NT2/D1 (cell line): ENCODE measurements at places on chromosomes 6 and 20.
A peak's percentile ranks its signal among the peaks of the same experiment; 100 is the strongest.

DNA sequence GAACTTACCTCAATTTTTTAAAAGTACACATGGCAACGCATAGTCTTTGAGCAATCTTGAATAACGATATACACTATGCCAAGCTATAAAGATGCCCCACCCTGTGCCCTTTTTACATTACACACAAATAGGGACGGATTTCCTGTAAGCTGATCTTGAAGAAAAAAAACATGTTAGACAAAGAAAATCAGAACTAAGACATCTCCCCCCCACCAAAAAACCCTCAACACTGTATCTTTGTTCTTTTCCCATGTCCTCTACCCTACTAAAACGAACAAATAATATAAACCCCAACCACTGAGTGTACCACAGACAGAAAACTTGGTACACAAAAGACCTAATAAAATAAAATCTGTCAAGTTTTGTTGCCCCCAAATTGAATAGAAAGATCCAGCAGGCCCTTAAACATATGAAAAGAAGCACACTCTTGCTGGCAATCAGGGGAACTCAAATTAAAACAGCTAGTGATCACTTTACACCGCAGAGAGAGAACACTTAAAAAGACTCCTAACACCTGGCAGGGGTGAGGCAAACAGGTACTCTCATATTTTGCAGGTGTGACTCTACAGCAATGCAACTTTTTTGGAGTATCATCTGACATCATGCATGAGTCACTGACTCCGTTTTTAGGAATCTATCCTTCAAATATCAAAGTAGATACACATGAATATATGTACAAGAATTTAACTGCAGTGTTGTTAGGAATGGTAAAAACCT is 29.6 kb downstream of the BACH2 start:
- no peak for DNase-seq

DNA sequence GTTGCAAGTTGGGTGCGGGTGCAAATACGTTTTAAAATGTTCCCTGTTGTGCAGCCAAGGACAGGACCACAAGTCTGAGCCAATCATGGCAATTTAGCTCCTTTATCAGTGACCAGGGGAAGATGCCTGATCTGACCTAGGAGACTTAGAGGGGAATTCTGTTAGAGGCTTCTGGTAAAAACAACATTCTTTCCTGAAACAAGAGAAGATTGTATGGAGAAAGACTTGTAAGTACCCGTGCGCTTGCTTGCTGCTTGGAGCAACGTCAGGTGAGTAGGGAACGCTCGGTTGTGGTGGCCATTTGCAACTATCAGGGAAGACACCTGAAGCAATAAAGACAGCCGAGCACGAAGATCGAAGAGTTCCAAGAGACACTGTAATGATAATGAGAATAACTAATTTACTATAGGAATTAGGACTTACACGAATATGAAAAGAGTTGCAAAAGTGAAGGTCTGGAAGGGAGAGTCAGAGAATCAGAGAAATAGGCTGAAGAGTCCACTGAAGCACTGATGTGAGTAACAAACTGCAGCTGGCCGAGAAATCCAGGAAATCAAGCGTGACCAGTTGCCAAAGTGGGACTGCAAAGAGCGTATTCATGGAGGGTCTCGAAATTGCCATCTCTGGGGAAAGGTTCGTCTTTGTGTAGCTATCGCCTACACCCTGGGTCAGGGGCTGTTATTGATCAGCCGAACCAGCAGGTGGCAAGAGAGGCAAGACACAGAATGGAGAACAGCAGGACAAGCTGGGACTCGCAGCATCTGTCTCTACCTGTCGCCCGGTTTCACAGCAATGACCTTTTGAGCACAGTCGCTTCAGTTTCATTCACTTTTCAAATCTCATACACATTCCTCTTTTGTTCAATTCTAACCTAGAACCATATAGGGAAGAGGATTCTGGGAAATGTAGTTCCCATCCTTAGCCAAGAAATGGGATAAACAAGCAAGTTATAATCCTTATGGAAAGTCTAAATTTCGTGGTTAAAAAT is 26.1 kb downstream of the LOC128125822 start:
- peak; percentile 25 for DNase-seq

DNA sequence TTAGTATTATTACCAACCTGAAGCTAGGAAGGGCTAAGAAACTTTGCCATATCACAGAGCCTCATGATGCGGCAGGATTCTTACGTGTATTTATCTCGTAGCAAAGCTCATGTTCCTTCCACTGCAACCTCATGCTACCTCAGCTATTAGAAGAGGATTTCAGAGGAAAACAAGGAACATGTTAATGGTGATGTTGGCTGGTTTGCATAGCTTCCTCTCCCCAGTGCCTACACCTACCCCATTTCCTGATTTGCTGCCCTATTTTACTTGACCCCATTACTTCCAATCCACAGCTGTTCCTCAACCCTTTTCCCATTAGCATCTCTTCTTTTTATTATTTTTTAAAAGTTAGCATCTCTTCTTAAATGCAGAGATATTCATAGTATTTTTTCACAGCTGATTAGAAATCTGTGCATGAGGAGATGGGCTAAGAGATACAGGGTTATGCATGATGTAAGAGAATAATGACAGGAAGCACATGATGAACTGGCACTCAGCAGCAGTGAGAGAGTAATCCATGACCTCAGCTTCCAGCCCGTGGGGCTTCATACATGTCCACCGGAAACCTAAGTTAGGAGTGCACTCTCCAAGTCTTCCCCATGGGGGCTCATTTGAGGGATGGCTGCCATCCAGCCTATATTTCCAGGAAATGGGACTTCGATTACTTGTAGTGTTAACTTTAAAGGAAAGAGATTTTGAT is 106.1 kb upstream of the ASF1A start:
- no peak for DNase-seq

- DNase-seq, result no peak
Measured at GRCh38 chr6:88683734-88684133, 279.7 kb downstream of the RNGTT start.

DNA sequence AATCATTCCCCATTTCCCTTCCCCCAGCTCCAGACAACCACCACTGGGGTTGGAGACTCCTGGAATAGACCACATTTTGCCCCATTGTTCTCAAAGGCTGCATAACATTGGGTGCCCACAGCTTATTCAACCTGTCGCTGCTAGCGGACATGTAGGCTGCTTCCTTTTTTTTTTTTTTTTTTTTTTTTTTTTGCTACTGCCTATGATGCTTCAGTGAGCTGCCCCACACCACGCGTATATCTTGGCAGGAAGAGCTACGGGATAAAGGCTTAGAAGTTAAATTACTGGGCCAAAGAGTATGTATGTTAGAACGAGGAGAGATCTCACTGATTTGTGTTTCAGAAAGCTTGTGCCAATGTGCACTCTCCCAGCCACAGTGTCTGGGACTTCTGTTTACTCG is 7.0 kb downstream of the LBP start:
- peak; percentile 77 for DNase-seq

DNA sequence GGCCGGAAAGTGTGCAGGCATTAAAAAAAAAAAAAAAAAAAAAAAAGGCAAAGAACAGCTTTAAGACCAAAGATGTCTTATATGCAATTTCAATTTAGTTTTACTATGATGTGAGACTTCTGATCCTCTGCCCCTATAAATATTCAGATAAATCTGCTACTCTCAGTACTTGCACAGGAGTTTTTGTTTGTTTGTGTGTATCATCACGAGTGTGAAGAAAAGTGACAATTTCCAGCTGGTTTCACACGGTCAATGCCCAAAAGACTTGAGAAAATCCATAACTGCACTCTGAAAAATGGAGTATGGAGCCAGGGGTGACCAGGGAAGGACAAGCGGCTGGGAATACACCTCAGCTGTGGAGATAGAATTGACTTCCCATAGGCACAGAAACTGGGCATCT is 757.7 kb downstream of the C6orf118 start:
- DNase-seq, result no peak

DNA sequence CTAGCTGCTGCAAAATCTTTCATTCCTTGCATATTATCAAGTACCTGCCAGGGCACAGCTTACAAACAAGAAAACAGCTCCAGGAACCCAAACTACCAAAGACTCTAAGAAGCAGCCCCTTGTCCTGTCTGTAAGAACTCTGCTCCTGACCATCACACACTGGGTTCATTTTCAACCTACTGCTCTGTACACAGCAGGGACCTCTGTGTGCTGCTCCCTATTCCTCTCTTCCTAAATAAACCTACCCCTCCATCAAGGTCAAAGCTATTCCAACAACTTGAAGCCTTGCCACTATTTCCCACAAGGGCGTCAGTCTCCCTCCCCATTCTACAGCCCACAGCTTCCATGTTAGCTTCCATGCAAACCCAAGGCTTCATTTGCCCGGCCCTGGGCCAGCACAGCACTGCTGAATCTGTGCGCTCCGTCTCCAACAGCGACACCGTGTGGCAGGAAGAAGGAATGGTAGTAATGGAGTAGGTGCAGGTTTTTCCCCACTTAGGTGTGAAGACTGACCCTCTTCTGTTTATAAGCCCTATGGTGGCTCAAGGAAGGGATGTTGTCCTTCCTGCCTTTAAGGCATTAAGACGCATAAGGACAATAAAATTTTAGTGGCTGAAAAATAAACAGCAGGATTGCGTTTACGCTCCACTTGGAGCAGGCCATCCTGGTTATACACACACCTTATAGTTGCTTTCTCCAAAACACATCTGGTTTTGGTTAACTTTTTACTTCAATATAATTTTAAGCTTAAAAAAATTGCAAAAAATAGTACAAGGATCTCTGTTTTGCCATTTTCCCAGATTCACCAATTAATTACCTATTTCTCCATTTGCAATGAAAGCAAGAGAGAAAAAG is 115.2 kb upstream of the NXT1 start:
- DNase-seq, result peak; percentile 44

- DNase-seq, result no peak
Measured at GRCh38 chr6:374956-375355, 16.6 kb upstream of the IRF4 start.

- no peak for DNase-seq
Measured at GRCh38 chr6:29974901-29975560, 32.7 kb downstream of the HLA-A start.

DNA sequence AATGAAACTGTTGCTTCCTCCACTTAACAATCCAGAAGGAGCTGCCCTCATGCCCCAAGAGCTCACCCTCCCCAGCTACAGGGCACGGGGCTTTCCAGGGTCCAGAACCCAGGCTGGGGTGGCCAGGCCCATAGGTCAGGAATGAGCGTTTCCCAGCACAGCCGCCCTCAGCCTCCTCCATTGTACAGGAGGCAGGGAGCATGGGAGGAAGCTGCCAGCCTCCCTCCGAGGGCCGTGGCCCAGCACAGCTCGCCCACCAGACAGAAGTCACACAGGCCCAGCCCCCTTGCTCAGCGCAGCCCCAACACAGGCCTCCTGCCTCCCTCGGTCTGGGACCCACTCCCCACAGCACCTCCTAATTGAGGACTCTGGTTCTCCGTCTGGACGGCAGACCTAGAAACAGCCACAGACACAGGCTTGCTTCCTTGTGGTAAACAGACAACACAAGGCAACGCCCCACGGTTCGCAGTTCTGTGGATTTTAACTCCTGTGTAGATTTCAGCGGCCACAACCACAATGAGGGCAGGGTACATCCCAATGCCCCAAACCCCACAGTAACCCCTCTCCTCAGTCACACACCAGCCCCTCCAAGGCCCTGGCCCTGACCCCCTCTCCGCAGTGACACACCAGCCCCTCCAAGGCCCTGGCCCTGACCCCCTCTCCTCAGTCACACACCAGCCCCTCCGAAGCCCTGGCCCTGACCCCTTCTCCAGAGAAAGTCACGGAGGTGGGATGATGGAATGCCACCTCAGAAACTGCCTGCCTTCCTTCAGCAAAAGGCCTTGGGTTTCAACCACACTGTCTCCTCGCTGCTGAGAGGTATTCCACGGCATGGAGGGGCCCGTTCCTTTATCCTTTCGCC is 173.5 kb downstream of the DLL1 start:
- no peak for DNase-seq

DNA sequence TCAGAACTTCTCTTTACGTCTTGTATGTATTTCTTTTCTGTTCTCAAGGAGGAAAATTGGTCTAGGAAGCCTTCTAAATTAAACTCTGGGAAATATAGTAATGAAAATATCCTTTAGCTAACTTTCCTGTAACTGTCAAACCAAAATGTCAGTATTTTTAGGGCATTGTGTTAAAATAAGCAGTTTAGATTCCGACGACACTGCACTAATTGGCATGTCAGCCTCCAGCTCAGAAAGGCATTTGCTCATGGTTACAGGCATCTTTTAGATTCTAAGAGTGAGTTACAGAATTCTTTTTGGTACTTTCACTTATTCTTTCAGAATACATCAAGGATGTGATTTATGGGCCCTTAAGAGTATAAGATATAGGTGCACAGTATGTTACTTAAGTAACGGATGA is 26.1 kb upstream of the VAPB start:
- DNase-seq, result no peak
